ENCODE measurements at places on chromosomes 7 and 10. TPM values are rescaled to one million over a fixed set of nuclear protein-coding genes. Genes with fewer than 3 reads are reported as not detected.

DNA sequence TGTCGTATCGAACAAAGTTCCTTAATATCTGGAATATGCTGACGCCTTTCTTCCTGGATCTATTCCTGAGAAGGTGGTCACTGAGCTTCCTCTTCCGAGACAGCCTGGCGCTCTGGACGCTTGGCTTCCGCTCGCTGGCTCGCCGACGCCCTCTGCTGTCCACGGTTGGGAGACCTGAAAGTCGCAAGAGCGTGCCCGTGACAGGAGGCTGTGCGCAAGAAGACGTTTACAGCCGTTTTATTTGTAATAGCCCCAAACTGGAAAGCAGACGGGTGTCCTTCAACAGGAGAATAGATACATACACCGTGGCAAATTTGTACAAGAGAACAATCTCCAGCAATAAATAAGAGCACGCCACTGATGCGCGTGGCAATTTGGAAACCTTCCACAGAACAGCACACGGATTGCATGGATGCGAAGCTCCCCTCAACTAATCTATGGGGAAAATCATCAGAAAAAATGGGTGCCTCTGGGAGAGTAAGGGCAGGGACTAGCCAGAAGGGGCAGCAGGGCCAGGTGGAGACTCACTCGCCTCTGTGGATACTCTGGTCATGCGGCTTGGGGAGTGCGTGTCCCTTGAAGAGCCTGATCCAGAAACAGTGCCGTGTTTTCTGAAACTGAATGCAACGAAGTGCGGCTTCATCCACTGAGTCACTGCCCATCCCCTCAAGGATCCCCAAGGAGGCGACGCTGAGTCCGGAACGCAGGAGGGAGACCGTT lies 41.5 kb upstream of the BNIP3 start:
- DNase-seq: peak; percentile 77

DNA sequence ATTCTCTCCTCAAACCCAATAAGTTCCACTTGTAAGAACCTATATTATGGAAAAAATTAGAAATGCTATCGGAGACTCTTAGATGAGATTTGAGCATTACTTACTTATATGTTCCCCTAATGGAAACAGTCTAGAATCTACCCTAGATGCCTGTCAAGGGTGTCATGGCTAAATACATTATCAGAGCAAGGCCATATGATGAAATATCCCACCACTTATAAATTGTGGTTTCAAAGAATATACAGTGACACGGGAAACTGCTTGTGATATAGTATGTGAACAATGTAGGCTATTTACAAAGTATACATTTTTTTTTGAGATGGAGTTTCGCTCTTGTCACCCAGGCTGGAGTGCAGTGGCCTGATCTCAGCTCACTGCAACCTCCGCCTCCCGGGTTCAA lies 46.3 kb upstream of the CTBP2 start:
- DNase-seq: no peak

GRCh38 chr7:48426966-48427555 lies 255.8 kb downstream of the ABCA13 start:
- DNase-seq: no peak

GRCh38 chr7:117737926-117738325 lies 135.3 kb downstream of the CTTNBP2 start:
- no peak for DNase-seq

DNA sequence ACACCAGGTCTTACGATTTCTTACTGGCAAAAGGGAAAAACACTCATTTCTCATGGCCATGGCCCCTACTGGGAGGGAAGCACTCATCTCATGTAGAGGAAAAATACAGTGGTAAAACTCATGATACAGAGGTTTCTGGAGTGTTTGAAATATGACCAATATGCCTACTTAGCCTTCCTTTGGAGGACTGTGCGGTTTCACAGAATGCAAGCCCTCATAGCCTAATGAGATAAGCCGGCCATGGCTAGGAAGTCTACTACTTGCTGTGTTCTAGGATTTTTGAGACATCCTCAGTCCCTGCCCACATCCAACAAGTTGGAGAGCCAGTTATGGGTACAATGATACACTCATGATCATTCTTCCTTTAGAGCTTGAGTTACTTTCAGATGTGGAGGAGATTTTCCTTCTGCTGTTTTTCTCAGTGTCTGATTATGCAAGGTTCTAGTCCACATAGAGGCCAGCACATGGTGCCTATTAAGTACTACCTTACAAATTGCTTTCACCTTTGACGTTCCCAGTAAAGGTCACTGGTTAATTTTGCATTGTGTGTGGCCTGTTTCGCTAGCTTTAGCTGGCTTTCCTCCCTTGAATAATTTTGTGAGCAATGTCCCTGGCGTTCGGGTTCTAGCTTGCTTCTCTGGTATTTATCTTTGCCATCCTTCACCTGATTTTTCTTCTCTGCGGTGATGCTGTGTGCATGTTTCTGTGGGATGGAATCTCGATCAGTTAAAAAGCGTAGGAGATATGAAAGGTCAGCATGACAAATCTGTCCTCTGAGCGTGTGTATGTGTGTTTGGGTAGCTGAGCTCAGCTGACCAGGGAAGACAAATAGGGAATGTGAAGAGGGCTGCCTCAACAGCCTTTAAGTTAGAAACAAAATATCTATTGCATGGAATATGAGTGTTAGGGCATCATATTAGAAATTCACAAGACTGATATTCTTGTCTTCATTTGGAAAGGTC lies 295.4 kb downstream of the LRMDA start:
- no peak for DNase-seq

CPA5 gene
- total RNA-seq: 1.0 TPM
